ENCODE measurements at places on chromosomes 2 and 18.

DNA sequence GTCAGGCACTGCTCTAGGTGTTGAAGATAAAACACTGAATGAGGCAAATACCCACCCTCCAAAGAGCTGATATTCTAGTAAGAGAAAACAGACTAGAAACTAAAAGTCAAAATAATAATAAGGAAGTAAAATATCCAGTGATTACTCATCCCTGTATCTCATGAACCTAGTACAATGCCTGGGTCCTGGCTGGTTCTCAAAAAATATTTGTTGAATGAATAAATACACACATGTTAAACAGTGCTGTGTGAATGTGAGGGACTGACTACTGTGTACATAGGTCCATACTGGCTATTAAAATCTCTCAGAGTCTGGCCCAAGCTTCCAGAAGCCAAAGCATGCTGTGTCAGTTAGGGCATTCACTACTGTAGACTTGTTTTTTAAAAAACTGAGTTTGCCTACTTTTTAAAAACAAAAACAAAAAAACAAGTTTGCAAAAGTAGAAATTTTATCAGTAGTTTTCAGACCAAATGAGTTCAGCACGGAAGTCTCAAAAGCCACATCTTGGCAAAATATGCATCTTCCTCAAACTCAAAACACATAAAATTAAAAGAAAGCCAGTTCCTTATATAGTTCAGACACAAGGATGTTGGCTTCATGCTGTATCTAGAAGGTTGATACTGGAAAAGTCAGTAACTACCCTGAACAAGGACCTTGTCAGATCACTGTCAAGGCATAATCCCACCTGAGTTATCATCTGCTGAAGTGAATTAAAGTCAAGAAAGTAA is 136.2 kb downstream of the THADA start:
- no peak for DNase-seq

DNA sequence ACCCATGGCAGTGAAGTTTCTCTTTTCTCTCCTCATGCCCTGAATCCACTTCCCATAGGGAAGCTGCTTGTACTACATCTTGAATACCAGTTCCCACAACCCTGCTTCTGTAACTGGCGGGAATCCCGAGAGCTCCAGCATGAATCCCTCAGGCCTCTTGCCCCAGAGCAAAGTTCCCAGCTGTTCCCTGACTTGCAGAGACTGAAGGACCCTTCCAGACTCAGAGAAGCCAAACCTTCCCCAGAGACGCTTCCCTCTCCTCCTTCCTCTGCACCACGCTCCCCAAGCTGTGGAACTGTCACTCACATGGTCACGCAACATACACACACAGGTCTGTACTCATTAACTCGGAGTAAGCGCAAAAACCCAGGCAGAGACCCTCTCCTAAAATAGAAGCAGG is 26.4 kb downstream of the TRAPPC12 start:
- no peak for DNase-seq

GRCh38 chr2:141493936-141494335 is 636.9 kb downstream of the LRP1B start:
- DNase-seq, result no peak

GRCh38 chr2:189954989-189955388 is 107.5 kb downstream of the MSTN start:
- no peak for DNase-seq

DNA sequence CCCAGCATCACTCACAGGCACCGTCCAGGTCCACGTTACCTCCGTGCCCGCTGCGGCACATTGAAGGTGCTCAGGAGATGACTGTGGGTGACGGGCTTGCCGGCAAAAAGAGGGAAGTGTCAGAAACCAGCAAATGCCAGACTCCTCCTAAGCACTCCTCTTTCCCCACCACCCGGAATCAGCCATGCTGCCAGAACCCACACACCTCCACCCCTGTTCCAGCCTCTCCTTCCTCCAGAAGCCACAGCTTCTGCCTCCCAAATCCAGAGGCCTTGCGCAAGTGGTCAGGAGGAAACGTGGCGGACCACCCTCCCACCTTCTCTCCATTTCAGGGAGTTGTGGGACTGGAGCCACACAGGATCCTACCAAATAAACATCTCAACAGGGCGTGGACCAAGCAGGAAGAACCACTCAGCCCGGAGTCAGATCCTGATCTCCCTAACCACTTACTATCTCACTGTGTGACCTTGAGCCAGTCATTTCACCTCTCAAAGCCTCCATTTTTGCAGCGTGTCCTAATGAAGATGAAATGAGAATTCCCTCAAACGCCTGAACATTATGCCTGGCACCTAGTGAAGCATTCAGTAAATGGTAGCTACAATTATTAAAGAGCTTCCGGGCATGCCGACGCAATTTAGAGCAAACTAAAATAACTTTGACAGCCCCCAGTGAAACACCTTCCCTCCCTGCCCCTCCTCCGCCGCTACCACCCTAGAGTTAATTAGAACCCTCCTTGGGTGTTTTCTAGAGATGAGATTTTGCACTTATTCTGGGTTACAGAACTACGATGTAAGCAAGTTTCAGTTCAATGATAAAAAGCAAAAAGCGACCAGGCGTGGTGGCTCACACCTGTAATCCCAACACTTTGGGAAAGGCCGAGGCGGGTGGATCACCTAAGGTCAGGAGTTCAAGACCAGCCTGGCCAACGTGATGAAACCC is 32.9 kb downstream of the SMAD7 start:
- DNase-seq, result no peak

- no peak for DNase-seq
Observed at GRCh38 chr2:13884291-13884976, 748.1 kb upstream of the LRATD1 start.

DNA sequence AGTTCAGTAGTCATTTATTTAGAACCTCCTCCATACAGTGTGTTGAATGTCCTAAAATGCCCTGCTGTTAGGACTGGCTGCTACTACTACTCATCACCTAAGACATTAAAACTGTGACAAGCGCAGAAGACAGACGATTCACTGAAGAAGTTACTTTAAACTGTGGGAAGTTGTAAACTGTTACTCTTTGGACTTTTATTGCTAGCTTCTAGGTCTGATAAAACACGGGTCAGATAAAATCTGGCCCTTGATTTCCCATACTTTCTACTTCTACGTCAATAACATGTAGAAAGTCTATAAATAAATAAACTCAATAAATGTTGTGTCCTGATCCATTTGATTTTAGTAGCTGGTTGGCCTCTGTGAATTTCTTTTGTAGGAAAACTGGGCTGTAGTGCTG is 113.4 kb downstream of the ICA1L start:
- no peak for DNase-seq

GRCh38 chr2:10345813-10346212 is 43.1 kb downstream of the HPCAL1 start:
- DNase-seq, result no peak

DNA sequence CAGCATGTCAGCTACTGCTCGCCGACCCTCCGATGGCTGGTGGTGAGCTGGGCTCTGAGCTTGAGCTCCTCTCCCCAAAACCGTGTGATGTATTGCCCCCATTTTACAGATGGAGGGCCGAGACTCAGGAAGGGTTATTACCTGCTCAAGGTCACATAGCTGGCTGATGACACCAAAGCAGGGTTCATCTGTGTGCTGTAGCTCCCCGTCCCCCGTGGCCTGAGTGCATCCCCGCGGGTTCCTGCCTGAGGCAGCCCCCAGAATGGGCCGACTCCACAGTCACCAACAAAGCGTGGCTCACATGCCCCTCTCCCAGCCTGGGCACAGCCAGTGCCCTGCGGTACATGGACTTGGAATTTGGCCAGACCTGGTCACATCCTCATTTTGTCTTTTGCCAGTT is 198.6 kb downstream of the TFCP2L1 start:
- DNase-seq, result no peak

DNA sequence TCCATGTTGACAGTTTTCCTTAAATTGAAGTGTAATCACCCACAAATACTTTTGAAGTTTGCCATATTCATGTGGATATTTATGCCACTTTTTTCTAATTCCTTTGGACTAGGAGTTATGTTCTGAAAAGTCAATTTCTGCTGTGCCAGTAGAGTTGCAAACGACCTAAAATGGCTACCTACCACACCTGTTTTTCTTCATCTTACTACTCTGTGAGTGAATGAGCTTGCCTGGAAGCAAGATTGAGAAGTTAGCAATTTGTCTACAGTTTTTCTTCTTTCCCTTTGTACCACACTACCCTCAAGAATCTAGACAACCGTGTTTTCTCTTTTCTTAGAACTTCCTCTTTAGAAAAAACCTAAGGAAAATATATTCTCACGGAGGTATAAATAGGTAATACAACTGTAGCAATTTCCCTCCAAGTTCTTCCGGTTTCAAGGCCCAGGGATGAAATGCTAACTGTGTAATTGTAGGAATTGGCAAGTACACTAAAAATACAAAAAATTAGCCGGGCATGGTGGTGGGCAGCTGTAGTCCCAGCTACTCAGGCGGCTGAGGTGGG is 7.3 kb upstream of the SLC39A10 start:
- no peak for DNase-seq

DNA sequence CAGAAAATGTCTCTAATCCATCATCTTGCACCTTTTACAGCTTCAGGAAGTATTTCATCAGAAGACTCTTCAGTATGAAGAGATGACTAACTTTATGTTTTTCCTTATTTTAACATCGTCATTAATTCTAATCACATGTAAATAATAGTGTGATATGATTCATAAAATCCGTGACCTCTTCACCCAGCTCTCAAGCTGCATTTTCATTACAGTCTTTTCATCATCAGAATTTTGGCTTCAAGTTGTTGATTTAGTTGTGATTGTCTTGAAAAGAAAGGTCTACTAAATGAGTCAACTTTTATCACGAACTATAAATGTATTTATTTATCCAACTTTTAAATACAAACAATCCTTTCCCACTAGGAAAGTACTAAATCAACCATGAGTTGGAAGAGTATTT is 410.3 kb downstream of the LRP1B start:
- DNase-seq, result no peak

GRCh38 chr2:186780701-186781316 is 68.2 kb downstream of the ZSWIM2 start:
- no peak for DNase-seq

DNA sequence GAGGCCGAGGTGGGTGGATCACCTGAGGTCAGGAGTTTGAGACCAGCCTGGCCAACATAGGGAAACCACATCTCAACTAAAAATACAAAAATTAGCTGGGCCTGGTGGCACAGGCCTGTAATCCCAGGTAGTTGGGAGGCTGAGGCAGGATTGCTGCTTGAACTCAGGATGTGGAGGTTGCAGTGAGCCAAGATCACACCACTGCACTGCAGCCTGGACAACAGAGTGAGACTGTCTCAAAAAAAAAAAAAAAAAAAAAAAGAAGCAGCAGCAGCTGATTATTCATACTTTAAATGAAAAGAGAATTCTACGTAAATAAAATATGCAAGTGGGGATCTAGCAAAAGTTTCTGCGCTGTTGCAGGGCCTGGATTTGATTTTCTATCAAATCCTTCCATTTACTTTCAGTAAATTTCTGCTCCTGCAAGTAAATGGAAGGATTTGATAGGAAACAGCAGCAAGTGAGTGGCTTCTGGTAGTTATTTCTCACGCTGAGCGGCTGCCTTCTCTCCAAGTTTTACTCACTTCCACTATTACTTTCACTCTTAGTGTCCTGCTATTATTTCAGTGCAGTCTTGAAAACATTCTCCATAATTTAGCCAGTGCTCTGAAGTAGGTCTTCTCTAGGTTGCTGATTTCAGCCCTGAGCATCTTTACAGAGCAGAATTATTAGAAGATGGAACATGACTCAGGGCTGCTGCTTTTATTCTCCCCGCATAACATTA is 68.4 kb downstream of the SLC16A14 start:
- DNase-seq, result no peak

GRCh38 chr2:12506846-12507245 is 209.9 kb upstream of the TRIB2 start:
- no peak for DNase-seq

- no peak for DNase-seq
Observed at GRCh38 chr2:176111309-176111663, 4.2 kb downstream of the HOXD11 start.

- DNase-seq, result no peak
Observed at GRCh38 chr2:161382747-161383146, 33.4 kb upstream of the TBR1 start.

DNA sequence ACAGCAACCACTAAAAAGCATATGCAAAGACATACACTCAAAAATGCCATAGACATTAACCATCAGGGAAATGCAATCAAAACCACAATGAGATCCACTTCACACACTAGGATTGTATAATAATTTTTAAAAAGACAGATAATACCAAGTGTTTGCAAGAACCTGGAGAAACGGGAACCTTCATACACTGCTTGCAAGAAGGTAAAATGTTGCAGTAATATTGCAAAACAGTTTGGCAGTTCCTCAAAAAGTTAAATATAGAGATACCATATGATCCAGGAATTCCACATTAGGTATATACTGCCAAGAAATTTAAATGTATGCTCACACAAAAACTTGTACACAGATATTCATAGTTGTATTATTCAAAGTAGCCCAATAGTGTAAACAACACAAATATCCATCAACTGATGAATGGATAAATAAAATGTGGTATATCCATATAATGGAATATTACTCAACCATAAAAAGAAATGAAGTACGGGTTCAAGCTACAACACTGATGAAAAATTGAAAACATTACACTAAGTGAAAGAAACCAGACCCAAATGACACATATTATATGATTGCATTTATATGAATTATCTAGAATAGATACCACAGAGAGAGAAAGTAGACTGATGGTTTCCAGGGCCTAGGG is 14.7 kb upstream of the CHMP3 start:
- DNase-seq, result no peak

GRCh38 chr2:231015478-231015877 is 19.6 kb downstream of the SPATA3 start:
- no peak for DNase-seq

- DNase-seq, result no peak
Observed at GRCh38 chr2:238285653-238286082, 2.7 kb downstream of the PER2 start.

Data from D721Med (cell line).